ENCODE measurements at places on chromosomes 4 and X.
A peak's percentile ranks its signal among the peaks of the same experiment; 100 is the strongest.

DNA sequence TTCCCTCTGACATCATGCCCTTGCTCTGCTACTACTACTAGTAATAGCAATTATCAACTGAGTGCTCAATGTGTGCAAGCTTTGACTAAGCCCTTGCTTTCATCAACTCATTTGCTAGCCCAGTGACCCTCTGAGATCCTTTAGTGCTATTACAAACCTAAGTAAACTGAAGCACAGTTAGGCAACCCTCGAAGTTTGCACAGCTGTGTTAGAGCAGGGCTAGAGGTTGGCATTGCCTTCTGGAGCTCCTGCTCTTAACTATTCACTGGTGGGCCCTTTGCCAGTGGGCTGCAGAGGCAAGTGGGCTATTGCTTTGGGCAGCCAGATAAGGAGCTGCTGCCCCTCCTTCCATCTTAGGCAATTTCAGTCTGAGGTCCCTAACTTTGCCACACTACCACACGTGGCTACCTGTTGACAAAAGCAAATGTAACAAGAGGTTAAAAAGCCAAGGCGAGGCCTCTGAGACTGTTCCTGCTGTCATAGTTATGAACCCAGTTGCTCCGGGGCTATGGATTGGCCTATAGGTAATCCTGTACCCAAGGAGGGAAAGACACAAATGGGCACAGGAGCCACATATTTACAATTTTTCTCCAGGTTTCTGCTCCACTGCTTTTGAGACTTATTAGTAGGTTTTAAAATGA lies 41.5 kb upstream of the ANKRD50 start:
- no peak for DNase-seq

DNA sequence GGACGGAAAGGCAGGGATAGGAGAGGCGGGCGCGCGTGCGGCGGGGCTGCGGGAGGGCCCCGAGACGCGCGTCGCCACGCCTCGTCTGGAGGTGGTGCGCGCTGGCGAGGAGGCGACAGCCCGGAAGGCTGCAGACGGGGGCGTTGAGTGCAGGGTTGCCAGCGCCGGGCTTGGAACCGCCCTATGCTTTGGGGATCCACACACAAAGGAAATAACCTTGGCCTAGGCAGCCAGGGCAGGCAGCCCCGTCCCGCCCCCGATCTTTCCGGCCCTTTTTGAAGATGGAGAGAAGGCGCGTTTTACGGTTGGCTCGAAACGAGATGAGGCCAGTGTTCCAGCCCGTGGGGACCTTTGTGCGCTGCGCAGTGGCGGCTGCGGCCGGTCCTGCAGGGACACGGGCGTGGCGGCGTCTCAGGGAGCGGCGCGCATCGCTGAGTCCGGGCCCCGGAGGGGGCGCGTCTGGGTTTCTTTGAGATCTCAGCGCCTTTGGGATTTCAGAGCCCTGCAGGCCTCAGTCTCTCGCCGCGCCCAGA lies 50.8 kb upstream of the TRIM2 start:
- DNase-seq = peak; percentile 29

DNA sequence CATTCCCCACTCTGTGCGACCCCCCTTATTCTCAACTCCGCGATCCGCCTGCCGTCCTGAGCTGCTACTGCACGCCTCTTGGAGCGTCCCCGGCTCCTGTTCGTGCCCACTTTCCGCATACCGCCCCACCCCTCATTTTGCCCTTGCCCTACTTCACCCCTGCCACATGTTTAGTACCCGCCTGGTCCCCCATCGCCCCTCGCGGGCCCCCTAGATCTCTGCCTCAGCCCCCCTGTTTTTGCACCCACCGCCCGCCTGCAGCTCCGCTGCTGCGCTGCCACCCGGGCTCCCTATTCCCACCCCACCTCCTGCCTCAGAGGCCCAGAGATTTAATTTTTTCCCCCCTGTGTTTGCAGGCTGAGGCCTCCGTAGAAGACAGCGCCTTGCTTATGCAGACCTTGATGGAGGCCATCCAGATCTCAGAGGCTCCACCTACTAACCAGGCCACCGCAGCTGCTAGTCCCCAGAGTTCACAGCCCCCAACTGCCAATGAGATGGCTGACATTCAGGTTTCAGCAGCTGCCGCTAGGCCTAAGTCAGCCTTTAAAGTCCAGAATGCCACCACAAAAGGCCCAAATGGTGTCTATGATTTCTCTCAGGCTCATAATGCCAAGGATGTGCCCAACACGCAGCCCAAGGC lies 1.4 kb downstream of the MAGED1 start:
- no peak for DNase-seq

DNA sequence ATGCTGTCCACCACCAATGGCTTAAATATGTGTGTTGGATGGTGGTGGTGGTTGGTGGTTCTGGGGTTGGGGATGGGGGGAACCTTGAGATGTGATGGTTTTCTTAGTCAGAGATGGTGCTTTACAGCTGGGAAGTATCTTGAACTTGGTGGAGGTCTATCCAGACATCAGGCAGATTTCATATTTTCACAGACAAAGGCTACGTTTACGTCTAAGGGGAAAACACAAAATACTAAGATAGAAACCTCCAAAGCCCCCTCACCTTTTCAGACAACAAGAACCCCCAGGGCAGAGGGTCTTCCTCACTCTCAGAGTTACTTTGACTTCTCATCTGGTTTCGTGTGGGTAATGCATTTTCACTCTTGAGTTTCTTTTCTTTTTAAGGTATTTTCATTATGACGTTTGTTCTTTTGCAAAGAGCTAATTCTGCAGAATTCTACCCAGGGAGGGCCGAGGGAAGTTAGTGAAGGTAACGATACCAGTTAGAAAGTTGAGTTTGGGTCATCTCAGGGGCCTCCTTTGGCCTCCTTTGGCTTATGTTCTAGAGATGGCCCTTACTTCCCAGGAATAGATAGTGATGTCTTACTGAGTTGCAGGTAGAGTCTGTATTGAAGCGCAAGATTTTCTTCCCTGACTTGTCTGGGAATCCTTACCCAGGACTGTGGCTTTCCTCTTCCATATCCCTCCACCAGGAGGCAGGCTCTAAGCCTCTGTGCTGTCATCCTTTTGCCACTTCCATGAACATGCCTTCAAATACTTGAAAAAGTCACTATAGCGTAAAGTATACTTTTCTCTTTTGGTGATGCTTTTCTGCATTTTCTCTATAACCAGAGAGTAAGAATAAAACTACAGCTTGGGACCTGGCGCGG lies 31.9 kb downstream of the RHOH start:
- DNase-seq = no peak

DNA sequence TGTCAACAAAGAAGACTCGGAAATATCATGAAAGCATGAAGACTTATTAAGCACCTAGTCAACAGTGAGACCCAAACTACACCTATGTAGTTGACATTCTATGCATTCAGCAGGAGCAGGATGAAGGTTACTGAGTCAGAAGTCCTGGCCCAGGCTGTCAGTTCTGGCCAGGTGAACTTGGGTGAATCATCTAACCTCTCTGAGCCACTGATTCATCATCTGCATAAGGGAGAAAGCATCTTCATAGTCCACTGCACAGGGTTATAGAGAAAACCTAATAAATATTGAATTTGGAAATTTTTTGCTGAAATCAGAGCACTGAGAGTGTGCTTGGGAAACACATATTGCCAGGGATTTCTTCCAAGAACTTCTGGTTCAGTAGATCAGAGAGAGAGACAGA lies 296.0 kb upstream of the SFRP2 start:
- no peak for DNase-seq

- DNase-seq = no peak
Measured at GRCh38 chr4:139256349-139256748, 23.7 kb downstream of the MGARP start.

GRCh38 chr4:1990348-1990645 lies 18.5 kb downstream of the NELFA start:
- no peak for DNase-seq

DNA sequence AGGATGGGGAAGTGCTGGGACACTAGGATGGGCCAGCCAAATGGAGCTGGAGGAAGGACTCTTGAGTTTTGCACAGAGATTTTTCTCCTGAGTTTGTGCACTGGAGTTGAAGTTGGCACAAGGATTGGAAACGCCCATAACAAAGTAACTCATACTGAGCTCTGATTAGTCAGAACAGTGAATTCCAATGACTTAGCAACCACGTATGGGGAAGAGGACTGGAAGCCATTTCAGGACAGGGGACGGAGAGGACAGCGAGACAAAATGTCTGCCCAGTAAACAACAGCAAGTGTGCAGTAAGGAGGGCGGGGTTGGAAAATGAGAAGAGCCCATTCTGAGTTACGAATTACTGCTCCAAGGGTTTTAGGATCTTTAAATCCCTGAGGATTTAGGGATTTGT lies 5.9 kb downstream of the RIPPLY1 start:
- DNase-seq = no peak

DNA sequence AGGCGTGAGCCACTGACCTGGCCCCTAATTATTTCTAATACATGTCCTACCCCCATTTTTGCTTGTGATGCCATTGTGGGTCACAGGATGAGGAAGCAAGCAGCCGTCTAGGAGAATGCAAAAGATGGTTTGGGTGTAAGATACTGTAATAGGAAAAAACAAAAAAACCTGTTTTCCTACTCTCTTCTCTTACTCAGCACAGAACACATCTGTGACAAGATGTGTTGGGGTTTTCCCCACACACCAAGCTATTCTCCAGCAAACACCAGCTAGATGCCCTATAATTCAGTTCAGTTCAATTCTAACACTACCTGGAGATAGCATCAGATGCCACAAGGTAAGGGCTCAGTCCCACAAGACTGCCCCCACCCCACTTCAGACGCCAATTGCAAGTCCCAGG lies 15.3 kb upstream of the HPRT1 start:
- DNase-seq = no peak

DNA sequence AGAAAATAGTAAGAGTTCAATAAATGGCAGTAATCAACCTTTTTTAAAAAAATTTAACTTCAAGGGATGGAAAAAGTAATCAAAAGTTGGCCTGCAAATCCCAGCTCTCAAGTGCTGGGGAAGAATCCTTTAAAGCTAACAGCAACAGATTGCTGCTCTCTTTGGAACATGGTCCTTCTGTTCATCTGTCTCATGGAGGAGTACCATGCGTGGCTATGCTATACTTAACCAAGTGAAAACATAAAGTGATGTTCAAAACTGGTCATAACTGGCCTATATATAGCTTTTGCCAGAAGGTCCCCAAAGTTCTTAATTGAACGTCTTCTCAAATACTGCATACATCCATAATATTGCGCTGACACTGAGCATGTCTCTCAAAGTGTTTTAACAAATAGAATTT lies 154.4 kb downstream of the GABRB1 start:
- DNase-seq = no peak

DNA sequence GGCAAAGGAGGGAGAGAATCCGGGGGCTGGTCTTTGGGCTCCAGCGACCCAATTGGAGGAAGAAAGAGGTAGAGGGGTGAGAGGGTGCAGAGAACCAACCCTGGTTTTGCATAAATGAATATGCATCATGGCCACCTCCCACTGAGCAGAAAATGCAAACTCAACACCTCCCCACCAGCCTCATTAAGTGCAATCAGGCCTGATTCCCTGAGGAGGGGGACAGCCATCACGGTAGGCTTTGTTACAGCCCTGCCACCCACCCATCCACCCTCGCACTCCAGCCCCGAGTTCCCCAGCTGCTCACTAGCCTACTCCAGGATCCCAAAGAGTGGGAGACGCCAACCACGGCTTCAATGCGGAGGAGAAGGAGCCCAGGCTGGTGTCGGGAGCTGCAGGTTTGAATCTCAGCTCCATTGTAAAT lies 48.3 kb upstream of the MAN2B2 start:
- DNase-seq = no peak

DNA sequence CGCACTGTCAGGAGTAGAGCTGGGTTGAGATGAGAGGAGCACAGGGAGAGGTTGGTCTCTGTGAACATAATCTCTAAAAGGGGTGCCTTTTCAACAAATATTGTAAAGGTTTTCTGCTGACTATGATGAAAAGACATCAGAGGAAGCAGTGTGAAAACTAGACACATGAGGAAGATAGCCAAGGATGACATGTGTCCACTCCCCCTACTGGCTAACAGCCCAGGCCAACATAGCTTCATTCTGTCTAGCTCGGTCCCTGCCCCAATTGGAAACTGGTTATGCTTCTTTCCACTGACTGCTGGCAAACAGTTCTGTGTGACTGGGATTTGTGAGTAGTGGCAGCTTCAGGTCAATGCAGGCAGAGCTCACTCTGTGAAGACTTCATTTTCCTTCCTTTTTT lies 115.4 kb upstream of the ESX1 start:
- no peak for DNase-seq

- no peak for DNase-seq
Measured at GRCh38 chr4:158895797-158896576, 127.2 kb downstream of the FNIP2 start.

DNA sequence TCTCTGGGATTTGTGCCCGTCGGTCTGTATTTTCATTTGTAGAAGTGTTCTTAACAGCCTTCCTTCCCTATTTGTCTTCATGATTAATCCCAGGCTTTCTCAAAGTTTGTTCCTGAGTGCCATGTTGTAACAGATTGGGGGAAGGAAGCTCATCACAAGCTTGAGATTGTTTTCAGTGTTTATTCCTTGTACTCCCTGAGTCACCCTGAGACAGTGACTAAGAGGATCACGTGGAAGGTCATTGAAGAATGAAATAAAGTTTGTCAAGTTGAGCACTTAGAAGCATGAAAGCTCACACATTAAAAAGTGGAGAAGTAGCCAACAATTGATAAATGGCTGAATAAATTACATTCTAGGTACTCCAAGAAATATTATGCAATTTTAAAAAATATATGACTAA lies 153.5 kb upstream of the FAM241A start:
- no peak for DNase-seq

DNA sequence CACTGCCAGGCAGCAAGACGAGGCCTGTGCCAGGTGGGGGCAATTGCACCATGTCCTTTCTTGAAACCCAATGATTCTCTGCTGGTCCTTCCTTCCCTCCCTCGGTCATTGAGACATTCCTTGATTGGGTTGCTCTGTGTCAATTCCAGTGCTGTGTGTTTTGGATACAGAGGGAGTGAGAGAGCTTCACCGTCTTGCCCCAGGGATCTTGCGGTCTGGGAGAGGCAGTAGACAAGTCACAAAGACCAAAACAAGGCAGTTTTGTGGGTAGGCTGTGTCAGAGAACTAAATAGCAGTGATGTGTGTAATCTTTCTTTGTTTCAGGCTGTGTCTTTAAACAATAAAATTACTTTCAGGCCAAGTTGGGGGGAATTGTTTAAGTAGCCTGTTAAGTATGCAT lies 38.8 kb upstream of the TADA2B start:
- no peak for DNase-seq

DNA sequence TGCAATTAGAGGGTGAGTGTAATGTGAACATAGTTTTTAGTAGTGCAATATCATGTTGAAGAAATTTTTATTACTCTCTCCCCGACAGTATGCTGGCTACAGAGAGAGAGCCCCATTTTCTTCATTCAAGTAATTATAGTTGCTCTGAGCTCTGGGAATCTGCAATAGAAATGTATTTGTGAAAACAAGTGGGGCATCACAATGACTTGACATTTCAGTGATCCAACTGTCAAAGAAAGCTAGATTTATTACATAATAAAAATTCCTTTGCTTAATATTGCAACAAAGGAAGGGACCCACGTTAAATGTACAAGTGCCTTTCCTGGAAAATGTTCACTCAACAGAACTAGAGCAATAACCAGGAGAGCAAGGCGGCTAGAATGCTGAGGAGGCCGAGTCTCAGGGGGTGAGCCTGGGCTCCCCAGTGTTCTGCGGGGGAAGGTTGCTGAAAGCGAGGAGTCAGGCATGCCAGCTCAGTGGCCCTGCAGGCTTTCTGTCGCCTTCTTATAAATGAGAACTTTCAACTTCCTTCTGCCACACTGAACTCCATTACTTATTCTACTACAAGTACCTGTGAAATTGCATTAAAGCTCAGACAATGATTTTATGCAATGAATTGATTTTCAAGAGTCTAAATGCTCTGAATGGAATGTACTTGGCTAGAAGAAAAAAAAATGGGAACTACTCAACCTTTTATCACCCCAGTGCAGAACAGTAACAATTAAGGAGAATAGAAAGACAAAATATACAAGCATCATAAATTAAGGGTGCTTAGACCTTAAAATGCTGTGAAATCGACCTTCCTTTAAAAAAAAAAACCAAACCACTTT lies 476.4 kb downstream of the AFF2 start:
- DNase-seq = no peak

All from stimulated activated CD8-positive, alpha-beta memory T cell treated with anti-CD3 and anti-CD28 coated beads, Interleukin-7, amount 100 ng/mL, for 1 hour (primary cell).